GM19239 (cell line): ENCODE measurements at places on chromosomes 2 and 18.
A peak's percentile ranks its signal among the peaks of the same experiment; 100 is the strongest.

- no peak for DNase-seq
These were observed 1.8 kb downstream of the ZEB2 start for GRCh38 chr2:144517866-144518747.

DNA sequence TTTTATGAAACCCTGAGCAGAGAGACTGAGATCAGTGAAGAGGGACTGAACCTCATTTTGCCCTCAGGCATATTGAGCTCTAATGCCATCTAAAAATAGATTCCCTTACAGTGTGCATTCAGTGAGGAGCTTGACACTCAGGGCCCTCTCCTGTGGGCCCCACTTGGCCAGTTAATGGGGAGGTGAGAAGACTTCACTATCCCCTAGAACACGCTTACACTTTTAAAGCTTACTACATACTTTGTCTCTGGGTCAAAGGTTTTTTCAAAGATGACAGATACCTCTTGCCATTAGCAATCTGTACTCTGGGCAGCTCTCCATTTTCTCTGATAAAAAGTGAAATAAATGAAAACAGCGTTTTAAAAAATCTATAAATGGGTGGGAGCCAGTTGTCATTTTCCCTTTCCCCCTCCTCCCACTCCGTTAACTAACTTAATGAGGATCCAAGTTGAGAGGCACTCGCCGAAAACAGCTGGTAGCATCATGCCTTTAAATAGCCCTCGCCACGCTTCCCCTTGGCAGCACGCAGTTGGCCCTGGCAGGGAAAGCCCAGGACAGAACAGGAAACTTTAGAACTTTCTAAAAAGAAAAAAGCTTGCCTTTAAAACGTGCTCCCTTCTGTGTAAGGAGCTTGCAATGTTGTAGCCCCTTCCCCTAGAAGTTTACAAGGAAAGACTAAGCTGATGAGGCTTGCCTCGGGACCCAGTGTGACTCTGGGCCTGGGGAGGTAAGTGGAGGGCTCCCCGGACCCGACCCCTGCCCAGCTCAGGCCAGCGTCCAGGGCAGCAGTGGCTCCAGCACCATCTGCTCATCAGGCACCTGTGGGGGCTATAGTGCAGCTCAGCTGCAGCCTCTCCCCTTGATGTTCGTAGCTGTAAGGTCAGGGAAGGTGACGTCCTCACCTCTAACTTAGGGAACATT is 58.8 kb upstream of the FOSL2 start:
- no peak for DNase-seq

DNA sequence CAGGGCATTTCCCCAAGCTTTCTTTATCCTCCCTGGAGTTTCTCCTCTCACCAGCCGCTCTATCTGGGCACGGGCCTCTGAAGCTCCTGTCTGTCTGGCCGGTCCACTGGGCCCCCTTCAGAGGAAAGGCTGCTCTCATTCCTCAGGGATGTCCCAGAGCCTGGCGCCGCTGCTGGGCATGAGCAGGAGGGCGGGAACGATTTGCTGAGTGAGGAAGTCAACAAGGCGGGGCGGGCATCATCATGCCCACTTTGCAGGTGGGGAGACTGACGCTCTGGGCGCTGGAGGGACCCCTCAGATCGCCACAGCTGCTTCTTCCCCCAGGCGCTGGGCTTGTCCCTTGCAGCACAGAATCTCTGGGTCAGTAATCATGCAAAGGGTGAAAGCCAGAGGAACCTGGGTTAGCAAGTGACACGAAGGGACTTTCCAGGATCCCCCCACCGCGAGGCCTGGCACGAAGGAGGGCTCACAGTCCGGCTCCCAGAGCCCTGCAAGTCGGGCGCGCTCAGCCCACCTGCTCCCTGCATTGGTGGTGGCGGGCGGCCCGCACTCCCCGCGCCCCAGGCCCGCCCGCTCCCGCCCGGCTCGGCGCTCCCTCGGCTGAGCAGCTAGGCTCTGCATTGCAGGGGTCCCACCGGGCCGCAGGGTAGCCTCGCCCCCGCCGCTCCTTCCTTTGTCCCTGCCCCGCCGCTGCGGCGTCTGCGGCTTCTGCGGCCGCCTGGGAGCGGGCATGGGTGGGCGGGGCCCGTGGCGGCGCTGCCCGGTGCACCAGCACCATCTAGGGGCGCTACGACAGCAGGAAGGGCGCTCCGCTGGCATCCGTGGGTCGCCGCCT is 157.8 kb downstream of the CYRIA start:
- DNase-seq = no peak

DNA sequence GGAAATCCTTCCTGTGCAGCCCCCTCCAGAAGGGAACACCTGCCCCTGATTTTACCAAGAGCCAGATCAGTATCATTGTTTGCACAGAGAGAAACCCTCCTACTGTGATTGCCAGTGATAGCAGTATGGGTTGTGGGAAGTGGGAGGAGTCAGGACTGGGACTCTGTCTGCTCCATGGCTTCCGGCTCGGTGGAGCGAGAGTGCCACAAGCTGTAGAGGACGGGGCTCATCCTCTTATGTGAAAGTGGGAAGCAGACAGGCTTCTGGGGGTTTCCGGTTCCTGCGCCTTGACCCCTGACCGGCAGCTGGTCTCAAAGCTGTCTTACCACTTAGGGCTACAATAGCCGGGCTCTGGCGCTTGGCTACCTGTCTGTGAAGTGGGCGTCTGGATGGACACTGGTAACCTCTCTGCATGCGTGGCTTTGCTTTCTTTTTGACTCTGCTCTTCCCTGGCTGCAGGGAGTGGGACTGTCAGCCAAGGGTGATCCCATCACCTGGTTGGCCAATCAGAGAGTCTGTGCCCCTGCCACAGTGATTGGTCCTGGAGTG is 79.7 kb downstream of the BCL2L11 start:
- no peak for DNase-seq

DNA sequence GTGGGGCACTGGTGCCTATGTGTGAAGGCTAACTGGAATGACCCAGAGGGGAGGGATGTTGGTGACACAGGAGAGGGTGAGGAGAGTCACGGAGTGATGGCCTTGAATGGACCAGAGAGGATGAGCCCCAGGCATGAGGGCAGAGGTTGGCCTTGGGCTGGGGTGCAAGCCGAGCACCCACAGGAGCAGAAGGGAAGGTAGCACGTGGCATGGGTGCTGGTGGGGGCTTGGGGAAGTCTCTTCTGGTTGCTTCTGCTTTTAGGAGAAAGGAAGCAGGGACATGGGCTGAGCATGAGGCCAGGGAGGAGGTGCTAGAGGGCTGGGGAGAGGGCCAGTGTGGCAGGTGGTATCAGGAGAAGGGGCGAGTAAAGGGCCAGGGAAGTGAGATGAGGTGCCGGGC is 183.8 kb downstream of the DYSF start:
- no peak for DNase-seq

DNA sequence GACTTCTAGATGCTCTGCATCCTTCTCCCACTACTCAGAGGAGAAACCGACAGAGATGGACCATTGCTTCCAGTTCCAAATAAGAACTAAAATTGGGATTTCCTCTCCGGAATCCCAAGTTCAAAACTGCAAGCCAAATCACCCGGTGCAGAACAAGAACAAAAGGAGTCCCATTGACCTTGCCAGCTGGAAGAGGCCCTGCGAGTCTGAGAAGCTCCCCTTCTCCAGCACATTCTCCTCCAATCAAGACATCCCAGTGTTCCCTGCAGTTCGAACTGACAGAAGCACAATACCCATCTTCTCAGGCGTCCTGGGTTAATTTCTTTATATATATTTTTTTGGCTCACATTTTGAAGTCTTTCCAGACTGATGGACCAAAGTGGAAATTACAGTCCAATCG is 195.3 kb upstream of the MEIS1 start:
- DNase-seq = no peak

GRCh38 chr2:123362671-123363440 is 662.2 kb upstream of the CNTNAP5 start:
- DNase-seq = no peak

GRCh38 chr2:123993728-123994323 is 31.3 kb upstream of the CNTNAP5 start:
- DNase-seq = peak; percentile 1

GRCh38 chr2:121288454-121289231 is 3.6 kb upstream of the TFCP2L1 start:
- DNase-seq = no peak

- no peak for DNase-seq
These were observed 58.3 kb downstream of the SEPTIN10 start for GRCh38 chr2:109555346-109555900.

- DNase-seq = no peak
These were observed 24.6 kb downstream of the EML4 start for GRCh38 chr2:42193722-42194187.

- DNase-seq = no peak
These were observed 63.8 kb downstream of the SOWAHC start for GRCh38 chr2:109677835-109678580.

DNA sequence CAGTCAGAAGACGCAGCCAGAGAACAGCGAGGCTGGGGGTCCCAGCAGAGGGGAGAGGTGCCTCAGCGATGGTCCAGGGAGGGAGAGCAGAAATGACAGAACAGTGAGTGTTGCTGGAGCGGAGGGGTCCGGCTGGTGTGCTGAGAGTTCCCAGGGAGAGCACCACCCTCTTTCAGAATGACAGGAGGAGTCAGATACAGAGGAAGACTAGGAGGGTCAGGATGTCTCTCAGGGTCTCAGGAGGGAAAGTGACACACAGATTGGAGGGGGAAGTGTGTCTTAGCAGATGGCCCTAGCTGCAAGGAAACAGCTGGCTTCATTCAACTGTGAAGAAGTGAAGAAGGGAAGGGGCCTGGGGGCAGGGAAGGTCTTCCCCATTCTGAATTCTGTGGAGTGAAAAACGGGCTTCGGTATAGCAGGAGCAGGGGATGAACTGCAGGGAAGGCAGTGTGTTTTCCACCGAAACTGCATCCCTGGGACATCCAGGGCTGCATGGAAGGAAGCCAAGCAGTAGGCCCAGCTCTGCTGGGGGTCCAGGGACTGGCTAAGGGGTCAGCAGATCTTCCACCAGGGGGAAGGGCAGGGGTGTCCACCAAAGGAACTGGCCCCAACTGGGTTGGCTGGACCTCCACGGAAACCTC is 90.0 kb upstream of the OTOS start:
- no peak for DNase-seq

GRCh38 chr18:2984703-2985261 is 28.2 kb downstream of the LPIN2 start:
- DNase-seq = no peak

DNA sequence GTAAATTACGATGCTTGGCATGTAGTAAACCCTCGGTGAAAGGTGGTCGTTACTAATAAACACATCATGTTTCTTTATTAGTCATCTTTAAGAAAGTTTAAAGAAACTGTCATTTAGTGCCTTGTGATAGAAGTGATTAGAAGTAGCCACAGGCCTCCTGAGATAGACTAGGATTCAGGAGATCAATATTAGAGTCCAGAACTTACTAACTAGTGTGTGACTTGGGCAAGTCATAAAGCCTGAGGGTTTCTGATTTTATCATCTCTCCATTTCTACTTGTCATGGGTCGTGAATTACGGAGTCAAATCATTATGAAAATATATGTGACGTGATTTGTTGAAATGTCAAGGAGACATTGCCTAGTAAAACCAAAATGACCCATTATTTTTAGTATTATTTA is 6.7 kb downstream of the RPE start:
- no peak for DNase-seq

- peak; percentile 58 for DNase-seq
These were observed 77.3 kb upstream of the PHLPP1 start for GRCh38 chr18:62637807-62638687.

GRCh38 chr2:70084973-70085710 is 2.1 kb upstream of the PCBP1 start:
- DNase-seq = no peak

DNA sequence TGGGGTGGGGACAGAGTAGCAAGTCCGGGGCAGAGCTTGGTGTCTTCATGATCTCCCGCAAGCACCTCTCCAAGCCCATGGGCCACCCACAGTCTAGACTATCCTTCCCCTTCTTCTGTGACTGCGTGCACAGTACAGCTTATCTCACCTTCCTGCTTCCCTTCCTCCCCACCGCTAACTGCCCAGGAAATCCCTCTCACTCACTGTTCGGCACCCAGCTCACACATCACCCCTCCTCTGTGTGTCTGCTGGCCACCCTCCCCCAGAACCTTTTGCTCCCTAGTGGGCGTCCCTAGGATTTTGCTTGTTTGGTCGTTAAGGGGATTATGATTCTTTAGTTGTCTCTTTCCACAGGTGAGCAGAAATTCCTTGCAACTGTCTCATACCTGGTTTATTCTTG is 31.5 kb upstream of the SMAD7 start:
- DNase-seq = no peak

DNA sequence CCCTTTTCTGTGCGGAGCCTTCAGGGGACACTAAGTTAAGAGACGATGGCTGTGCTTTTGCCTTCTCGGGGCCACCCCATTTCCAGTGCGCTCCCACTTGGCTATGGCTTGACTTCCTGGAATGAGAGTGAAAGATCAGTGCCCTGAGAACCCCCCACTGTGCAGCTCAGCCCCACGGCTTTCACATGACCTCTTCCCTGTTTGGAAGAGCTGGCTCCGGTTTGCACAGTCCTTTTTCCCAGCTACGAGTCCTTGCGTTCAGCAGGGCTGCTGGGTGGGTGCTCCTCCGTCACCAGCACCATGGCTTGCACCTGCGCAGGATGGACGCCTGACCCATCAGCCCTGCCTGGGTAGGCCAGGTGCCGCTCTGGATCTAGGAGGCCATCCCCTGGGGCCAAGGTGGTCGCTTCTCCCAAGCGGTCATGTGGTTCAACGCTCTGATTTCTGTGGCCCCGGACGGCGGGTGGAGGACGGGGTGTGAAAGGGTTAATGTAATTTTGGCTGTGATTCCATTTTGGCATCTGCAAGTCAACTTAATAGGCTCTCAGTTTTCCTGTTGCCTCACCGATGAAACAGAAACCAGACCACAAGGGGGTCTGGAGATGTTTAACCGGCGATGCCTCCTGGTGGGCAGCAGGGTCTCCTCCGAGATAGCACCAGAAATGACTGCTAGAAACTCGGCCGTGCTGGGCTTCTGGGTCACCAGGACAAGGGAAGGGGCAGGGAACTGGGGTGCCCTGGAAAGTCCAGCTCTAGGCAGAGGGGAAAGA is 113.1 kb upstream of the HAAO start:
- DNase-seq = no peak

DNA sequence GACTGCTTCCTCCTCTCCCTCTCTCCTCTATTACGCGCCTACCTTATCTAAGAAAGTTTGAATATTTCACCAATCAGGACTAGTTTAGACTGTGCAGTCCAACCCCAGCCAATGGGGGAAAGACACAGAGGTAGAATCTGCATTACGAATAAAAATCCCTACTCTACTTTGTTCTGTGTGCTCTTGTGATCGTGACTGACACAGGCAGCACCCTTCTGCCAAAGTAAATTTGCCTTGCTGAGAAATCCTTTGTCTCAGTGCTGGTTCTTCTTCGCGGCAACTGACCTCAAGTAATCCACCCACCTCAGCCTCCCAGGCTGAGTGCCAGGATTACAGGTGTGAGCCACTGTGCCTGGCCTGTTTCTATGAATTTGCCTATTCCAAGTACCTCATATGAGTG is 8.6 kb upstream of the CDCA7 start:
- DNase-seq = no peak

- no peak for DNase-seq
These were observed 46.3 kb downstream of the MAL start for GRCh38 chr2:95071856-95072255.
